Astrocyte of the hippocampus (primary cell): ENCODE measurements at places on chromosomes 16 and 17.

GRCh38 chr17:55290492-55291113 is 25.8 kb downstream of the HLF start:
- DNase-seq: no peak

- no peak for DNase-seq
These were observed 24.9 kb downstream of the KCNJ16 start for GRCh38 chr17:70099884-70100283.

- DNase-seq: no peak
These were observed 7.7 kb downstream of the AKAP1 start for GRCh38 chr17:57092779-57093178.

DNA sequence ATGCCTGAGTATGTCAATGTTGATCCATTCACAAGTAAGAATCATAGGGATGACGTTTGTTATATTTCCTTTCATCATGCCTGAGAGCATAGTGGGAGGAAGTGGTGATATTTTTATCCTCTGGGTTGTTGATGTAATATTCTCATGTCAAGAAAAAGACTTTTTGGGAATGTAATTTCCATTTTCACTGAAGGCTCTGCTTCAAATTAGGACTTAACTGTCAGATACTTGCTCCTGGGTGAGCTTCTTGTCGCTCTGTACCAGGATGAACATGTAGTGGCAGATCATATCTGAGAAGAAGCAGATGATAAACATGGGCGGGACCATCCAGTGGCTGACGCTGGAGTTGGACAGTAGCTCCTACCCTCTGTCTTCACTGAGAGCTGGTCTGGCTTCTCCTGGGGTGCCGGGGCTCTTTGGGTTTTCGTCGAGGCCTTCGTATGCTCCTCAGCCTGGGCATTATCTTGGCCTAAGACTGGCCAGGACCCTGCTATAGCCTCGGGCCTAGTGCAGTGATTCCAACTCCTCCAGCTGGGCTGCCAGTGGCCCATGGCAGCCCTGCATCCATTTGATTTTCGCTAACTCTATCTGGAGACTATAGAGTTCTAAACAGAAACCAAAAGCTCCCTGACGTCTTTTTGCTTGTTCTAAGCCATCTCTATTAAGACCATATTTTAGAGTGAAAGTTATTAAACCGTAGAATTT is 19.7 kb downstream of the CYB5B start:
- DNase-seq: peak; percentile 28

DNA sequence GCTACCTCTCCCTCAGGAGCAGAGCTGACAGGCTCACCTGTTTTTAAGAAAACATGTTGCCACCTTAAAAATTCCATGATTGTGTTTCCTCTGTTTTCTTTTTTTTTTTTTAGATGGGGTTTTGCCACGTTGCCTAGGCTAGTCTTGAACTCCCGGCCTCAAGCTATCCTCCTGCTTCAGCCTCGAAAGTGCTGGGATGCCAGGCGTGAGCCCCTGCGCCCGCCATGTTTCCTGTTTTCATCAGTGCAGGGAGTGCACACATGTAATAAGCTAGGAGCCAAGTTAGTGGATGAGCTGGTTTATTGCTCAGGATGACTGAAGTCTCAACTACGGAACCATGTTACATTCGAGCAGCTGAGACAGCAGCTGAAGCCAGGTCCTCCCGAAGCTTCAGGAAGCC is 13.6 kb downstream of the MRM3 start:
- no peak for DNase-seq
